CD4-positive, alpha-beta T cell treated with Interleukin-15 for 1 hour (primary cell): ENCODE measurements at places on chromosomes 1 and 21.

- DNase-seq: no peak
Measured at GRCh38 chr1:210369425-210369824, 40.7 kb downstream of the HHAT start.

GRCh38 chr1:24946861-24947658, 17.0 kb upstream of the RUNX3 start:
- DNase-seq: no peak

DNA sequence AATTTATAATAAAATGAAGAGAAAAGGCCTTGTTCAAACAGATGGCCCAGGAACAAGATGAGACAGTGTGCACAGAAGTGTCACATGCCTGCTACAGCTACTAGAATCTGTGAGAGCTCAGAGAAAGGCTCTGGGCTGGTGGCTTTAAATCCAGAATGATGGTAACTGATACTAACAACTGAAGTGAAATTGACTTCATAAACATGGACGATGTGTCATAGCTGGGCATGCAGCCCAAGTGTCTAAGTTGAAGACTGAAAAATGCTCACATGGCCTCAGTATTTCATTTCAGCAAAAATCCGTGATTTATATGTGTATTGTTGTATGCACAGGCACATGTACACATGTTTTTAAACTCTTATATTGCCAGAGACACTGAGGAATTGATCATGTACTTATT, 208.3 kb upstream of the RUNX1 start:
- DNase-seq: no peak

DNA sequence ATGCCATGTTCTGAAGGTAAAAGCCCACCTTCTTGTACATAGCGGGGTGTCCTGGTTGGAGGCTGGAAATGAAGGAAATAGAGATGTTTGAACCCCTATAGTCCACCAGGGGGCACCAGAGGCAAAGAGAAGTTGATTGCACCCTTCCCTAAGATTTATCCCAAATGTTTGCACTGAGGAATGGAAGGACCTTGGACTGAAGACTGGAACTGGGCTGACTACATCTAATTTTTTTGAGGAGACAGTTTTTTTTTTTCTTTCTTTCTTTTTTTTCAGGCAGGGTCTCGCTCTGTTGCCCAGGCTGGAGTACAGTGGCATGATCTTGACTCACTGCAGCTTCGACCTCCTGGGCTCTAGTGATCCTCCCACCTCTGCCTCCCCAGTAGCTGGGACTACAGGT, 55.3 kb upstream of the EIF4G3 start:
- DNase-seq: no peak

- DNase-seq: no peak
Measured at GRCh38 chr1:223299553-223299952, 64.4 kb downstream of the SUSD4 start.

GRCh38 chr1:244354810-244355278, 96.9 kb downstream of the ADSS2 start:
- DNase-seq: no peak

GRCh38 chr1:201742476-201742875, 86.5 kb upstream of the IPO9 start:
- DNase-seq: no peak

DNA sequence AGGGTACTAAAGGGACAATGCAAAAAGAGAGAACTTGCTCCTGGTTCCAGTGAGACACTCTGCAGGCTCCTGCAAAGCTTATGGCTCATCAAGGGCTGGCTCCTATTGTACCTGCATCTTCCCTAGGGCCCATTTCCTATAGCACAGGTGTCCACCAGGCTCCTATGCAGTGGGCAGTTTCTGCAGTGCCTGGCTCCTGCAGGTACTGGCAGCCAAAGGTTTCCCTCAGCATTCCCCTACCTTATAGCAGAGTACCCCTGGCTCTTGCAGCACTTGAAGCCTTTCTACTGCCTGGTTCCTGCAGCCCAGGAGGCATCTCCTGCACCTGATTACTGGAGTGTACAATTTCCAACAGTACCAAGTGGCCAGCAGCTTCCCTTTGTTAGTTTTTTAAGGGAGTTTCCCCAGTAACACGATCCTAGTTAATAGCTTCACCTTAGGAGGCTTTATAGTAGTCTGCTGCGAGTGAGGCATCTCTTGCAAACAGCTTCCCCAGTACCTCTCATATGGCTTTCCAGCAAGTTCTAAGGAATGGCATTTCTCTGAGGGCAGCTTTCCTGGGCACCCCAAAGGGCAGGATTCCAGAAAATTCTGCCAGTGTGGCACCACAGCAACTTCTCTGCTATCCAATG, 141.7 kb downstream of the DENND1B start:
- no peak for DNase-seq

DNA sequence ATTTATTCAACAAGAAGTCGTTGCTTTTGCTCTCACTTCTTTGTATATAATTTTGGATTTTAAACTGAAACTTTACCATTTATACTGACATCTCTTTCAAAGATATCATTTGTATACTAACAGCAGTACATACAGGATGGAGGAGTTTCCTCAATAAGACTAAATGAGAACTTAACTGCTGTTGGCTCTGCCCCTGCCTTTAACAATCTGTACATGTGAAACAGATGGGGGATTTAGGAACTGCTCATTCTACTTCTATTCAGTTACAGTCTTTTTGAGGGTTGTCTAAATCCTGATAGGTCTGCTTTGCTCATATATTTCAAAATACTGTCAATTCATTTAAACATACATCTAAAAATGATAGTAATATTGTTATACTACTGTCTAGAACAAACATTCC, 663.2 kb downstream of the ADGRL2 start:
- no peak for DNase-seq

- no peak for DNase-seq
Measured at GRCh38 chr21:31145274-31145673, 107.0 kb upstream of the KRTAP19-8 start.

- peak; percentile 67 for DNase-seq
Measured at GRCh38 chr1:153355445-153356071, 2.1 kb upstream of the S100A9 start.

GRCh38 chr1:33548319-33548718, 75.9 kb downstream of the ZSCAN20 start:
- DNase-seq: no peak

DNA sequence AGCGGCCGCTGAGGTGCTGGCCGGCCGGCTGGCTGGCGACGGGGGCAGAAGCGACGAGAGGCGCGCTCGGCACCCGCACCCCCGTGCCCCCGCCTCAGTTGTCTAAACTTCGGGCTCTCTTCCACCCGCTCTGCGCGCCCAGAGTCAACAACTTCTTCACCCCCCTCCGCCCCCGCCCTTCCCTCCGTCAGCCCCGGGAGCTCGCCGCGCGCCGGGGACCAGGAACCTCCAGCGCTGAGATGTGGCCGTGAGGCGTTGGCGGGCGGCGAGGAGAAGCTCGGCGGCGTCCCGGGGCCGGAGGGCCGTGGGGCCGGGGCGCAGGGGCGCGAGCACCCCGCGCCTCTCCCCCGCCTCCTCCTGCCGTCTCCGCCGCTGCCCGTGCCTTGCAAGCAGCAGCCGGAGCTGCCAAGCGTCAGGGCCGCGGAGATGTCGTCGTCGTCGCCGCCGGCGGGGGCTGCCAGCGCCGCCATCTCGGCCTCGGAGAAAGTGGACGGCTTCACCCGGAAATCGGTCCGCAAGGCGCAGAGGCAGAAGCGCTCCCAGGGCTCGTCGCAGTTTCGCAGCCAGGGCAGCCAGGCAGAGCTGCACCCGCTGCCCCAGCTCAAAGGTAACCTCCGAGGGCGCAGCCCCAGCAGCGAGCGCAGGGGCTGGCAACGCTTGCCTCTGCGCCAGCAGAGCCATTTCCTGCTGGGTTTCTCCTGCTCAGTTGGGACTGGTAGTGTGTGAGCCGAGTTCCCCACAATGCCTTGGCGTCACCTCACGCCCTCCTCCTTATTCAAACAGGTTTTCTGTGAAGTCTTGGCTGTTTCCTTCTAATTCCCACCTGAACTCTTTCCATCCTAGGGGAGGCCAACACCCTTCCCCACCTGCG, 710 bp downstream of the PPP2R5A start:
- peak; percentile 70 for DNase-seq

DNA sequence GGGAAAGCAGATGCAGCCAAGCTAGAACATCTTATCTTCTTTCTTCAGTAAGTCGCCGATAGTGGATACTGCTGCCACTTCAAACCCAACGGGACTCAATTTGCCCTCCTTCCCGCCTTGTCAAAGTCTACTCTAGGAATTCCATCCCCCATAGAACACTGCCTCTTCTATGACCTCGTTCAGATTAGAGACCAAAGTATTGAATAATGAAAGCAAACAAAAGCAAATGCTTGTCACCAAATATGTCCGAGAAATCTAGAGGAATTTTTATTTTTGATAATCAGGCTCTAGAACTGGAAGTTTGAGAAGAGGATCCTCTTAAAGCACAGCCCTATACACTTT, 853 bp upstream of the RRAGC start:
- no peak for DNase-seq

GRCh38 chr1:157000686-157001085, 44.9 kb downstream of the ARHGEF11 start:
- DNase-seq: no peak

DNA sequence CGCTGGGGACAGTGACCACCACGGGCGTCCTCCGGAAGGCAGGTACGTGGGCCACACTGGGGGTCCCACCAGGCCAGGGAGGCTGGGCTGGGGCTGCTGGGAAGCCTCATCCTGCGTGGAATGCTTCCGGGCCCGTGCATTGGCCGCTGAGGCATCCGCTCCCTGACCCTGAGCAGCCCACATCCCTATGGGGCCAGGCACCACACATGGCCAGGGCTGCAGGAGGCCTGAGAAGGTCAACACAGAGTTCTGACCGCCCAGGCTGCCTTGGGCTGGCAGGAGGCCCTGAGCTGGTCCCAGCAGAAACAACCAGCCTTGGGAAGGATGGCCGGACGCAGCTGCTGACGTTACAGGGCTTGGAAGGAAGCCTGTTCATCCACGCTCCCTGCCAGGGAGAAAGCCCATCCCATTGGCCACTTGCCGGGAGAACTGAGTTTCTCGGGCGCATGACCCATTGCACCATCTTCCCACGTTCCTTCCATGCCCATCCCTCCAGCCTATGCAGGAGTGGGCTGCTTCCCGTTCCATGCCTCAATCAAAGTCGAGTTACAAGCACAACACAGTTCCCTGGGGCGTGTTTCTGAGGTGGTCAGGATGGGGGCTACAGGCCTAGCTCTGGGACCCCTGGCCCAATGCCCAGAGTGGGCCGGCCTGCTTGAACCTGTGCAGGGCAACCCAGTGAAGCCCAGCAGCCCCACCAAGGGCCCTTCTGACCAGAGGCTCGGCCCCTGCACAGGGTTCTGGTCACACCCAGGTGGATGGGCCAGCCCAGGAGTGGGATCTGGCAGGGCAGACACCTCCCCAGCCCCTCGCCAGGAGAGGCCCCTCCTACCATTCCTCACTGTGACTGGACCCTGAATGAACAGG, 31.7 kb downstream of the TRIM11 start:
- peak; percentile 13 for DNase-seq

- DNase-seq: no peak
Measured at GRCh38 chr1:229114315-229114714, 156.6 kb upstream of the RAB4A start.

DNA sequence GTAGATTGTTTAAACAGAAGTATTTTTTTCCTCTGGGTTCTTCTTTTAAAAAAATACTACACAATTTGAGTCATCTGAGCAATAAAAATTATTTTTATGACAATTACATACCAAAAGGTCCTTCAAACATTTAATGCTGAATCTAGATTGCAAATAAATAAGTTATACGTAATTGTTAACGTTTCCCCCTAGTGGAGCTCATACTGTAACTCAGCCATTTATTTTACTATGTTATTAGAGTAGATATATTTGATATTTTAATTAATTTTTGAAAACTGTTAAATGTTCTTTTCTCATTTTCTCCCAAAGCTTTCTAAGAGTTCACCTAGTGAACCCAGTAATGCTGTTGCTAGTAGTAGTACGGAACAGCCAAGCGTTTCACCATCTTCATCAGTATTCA, 33.5 kb downstream of the ZMYM1 start:
- DNase-seq: no peak

DNA sequence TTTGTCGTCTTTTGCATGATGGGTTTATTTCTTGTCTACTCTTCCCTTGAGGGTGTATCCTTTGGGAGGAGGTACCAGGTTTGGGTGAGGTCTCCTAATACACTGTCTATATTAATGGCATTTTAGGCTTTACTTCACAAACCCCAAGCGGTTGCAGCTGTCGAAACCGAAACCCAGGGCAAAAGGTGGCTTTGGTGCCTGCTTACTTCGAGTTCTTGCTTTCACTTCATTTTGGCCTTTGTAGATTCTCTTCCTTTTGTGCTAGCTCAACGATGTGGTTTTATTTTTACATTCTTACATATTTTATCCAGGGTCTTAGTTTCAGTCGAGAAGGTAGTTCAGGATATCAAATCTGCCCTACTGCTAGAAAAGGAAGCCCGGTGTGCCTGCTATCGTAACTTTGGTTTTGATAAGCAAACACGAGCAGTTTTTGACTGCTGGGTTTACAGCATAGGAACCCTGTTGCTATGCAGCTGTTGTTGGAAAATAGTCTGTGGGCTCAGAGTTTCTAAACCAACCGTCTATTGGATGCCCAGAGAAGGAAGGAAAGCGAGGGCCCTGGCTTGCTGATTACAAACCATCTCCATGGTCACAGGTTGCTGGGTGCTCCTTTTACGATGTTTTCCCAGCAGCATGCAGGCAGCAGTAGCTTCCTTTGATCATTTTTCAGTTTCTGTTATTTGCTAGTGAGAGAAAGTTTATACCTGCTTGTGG, 9.8 kb upstream of the TSPAN2 start:
- peak; percentile 92 for DNase-seq

- no peak for DNase-seq
Measured at GRCh38 chr1:226092965-226093364, 30.4 kb downstream of the H3-3A start.

- DNase-seq: no peak
Measured at GRCh38 chr1:50346621-50347020, 76.6 kb downstream of the DMRTA2 start.

DNA sequence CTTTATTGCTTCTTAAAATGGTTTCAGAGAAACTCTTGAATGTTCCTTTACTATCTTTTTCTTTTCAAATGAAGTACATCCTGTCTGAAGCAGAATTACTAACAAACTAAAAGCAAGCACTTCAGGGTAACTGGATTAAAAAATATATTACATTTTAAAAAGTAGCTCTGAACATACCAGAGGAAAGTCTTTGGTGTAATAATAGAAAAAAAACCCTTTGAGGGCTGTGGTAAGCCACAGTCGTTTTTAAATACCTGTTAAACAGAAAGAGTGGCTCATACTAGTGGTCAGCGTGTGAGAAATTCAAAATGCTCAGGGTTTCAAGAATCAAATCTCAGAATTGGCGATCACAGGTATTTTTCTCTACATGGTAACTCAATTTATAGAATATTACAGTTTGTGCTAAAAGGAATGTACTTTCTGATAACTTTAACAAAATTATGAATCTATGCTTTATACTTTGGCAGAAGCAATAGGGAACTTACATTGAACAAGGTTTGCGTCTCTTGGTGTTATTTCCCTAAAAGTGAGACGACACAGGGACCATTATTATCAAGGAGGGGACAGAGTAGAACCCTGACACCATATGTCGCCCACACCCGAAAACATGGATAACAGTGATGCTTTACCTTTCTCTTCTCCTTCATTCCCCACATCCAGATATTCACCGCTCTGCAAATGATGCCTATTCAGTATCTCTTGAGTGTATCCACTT, 97.0 kb upstream of the DPH5 start:
- no peak for DNase-seq
